ENCODE measurements at places on chromosomes 1 and 21. TPM values are rescaled to one million over a fixed set of nuclear protein-coding genes. Genes with fewer than 3 reads are reported as not detected.

PLEKHN1 gene
- 0.19 TPM for total RNA-seq

TLR5 gene
- 0.13 TPM for total RNA-seq

INAVA gene
- total RNA-seq = 1.5 TPM

PROK1 gene
- not detected for total RNA-seq

TSPAN1 gene
- total RNA-seq = 2.6 TPM

FMO5 gene
- total RNA-seq = 0.38 TPM

FMOD gene
- 3.0 TPM for total RNA-seq

RGS1 gene
- total RNA-seq = 0.11 TPM

ATP1A2 gene
- total RNA-seq = 1.4 TPM

KIF14 gene
- 29.7 TPM for total RNA-seq

MAEL gene
- not detected for total RNA-seq

OR2M4 gene
- total RNA-seq = not detected

GRCh38 chr1:155183775-155184221 is 10.1 kb downstream of the TRIM46 start:
- no peak for DNase-seq

- DNase-seq = no peak
Measured at GRCh38 chr1:29633771-29634170, 397.4 kb downstream of the PTPRU start.

GRCh38 chr21:39282911-39283310 is 30.5 kb downstream of the BRWD1 start:
- no peak for DNase-seq

DNA sequence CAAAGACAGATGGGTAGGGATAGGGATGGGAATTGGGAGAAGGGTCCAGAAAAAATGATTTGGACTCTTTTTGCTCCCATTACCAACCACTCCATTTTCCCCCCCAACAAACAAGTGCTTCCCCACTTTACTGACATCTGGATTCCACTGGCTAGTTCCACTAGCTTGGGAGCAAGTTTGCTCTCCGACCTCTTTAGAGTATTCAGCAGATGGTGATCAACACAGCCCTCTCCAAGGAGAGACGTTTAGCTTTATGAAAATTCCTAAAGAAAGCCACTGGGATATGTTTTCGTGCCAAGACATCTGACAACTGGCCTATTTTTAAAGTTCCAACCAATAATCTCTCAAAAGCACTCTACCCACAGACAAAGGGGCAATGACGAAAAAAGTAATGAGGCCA is 50.3 kb downstream of the ITPKB start:
- DNase-seq = no peak

- DNase-seq = no peak
Measured at GRCh38 chr1:157523774-157524493, 28.4 kb downstream of the FCRL5 start.

- no peak for DNase-seq
Measured at GRCh38 chr1:143665606-143666005, 306.2 kb downstream of the FAM72C start.

DNA sequence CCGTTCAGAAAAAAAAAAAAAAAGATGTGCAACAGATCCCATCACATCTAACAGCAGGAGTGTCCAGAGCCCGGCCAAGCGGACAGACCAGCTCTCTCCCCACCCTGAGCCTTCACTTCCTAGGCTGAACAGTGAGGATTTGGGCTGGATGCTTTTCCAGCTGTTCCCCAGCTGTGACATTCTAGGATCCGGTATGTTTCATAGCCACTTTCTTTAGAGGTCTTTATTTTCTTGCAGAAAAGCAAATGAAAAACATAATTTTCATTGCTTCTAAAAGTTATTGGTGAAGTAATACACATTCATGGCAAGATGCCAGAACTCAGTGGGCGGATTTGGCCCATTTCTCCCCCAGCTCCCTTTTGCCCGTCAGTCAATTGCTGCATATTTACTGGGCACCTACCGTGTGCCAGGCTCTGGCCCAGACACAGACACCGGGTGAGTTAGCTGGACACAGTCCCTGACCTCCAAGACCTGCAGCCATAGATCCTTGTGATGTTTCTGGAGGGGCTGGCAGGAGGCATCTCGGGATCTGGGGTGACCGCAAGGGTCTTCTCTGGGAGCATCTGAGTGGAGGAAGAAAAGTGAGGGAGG is 213.7 kb upstream of the VAMP3 start:
- peak; percentile 44 for DNase-seq

DNA sequence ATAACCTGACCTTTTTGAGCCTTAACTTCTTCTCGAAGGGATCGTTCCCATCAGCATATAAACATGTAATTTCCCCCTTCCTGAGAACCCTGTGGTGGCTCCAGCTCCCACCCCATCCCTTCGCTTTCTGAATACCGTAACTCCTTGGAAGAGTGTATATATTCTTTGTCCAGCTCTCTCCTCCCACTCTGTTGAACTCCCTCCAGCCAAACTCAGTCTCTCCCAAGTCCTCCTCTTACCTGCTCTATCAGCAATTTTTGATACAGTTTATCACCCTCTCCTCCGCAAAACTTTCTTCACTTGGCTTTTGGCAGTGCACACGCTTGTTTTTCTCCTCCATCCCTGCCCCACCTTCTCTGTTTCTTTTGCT is 109.9 kb upstream of the SLC25A33 start:
- no peak for DNase-seq

DNA sequence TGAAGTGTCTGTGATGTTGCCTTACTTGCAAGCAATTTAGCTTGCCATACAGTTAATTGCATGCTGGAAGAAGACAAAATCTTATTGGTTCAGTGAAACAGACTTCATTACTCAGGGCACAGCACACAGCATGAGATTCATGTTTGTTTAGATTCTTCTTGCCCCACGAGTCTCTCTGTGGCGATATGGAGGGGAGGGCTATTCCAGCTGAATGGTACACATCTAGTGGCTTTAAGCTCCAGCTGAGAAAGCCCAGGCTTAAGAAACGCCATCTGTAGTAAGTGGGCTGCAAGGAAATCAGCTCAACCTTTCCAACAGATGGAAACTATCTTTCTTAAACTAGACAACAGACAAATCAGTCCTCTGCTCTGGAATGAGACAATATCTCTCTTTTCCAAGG is 1022.0 kb downstream of the NCAM2 start:
- peak; percentile 16 for DNase-seq

DNA sequence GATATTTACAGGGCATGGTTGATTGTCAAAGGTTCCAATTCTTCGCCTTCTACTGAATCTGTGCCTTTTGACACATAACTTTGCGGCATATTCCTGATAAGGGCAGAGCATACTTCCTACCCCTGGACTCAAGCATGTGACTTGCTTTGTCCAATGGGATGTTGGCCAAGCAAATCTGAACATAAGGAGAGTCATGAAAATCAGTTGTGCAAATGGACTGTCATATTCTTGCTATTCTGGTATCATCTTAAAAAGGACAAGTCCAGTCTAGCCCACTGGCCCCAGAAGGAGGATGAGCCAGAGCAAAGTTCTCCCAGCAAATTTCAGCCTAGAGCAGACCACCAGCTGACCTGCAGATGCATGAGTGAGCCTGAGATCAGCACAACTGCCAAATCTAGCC is 41.0 kb upstream of the MUTYH start:
- peak; percentile 17 for DNase-seq

DNA sequence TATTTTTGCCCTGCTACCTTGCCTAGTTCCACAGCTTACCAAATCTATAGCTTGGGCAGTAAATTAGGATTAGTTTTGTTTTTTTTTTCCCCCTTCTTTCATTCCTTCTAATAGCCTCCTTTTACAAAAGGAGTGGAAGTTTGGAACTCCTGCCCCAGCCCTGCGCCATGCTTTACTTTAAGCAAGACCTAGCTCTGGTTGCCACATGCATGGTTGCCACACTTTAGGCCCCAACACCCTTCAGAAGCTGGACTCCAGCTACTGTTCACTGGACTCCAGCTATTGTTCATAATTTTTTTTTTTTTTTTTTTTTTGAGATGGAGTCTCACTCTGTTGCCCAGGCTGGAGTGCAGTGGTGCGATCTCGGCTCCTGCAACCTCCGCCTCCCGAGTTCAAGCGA is 115.8 kb downstream of the NR5A2 start:
- no peak for DNase-seq

DNA sequence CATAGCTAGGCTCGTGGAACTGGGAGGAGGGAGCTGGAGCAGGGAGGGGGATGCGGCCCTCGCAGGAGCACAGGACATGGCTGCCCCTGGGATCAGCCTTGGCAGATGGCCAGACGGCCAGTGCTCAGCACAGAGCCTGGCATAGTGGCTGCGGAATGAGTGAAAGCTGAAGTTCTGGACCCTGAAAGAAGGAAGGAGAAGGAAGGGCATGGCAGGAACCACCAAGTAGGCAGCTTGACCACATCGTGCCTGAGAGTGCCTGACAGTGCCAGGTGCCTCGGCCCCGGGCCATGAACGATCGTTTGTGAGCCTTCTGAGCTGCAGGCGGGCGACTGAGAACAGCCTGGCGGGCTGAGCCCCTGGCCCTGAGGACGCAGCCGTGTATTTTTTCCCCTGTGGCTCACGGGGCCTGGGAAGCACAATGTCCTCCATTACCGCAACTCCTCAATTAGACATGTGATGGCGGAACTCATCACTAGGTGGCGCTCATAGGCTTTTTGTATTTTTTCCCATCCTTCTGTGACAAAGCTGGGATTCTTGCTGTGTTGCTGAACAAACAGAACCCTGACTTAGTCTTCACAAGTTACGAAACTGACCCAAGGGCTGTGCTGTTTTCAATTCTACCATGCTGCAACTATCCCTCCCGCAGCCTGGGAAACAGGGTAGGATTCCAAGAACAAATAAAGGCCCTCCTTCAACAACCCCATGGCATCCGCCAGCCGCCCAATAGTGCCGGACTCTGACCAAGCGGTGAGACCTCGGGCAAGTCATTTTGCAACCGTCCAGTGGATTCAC is 29.9 kb upstream of the TMEM61 start:
- DNase-seq = peak; percentile 88

DNA sequence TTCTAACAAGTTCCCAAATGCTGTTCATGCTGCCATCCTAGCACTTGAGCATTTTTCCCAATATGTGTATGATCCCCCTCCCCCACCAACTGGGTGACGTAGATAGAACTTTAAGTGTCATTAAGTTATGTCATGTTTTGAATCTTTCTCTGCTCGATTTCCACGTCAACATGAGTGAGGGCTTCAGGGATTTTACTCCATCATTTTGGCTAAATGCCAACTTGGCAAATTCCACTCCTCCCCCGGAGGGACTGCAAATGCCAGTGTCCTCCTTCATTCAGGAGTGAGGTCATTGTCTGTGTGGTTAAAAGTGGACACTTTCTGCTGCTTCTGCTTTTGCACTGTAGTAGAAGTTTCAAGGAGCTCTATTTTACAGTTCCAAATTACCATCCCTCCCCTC is 201.7 kb downstream of the FGGY start:
- peak; percentile 82 for DNase-seq

GRCh38 chr21:43370888-43371570 is 55.9 kb downstream of the SIK1 start:
- DNase-seq = no peak

GRCh38 chr1:203124546-203125317 is 2.8 kb upstream of the ADORA1 start:
- DNase-seq = peak; percentile 58

DNA sequence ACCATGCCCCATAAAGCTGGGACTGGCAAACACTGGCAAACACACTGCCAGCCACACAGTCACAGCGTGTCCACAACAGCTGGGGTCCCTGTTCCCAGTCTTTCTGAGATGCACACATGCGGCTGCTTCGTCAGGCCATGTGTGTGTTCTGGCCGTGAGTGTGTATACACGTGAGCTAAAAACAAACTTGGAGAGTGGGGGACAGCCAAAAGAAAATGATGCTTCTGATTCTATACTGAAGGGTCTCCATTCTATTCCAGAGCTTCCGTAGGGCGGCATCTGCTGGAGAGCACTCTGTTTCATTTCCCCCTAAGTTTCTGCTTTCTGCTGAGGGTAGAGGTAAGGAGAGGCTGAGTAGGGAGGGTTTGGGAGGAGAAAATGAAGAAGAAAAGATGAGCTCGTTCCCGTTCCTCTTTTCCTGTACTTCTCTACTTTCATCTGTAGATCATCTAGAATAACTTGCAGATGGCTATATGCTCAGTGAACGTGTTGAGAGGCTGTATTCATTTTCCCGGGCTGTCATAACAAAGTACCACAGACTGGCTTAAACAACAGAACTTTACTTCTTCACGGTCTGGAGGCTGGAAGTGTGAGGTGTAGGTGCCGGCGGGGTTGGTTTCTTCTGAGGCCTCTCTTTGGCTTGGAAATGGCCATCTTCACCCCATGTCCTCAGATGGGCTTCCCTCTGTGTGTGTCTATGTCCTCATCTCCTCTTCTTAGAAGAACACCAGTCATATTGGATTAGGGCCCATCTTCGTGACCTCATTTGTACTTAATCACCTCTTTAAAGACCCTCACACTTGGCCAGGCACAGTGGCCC is 151.6 kb downstream of the TOMM20 start:
- DNase-seq = no peak

DNA sequence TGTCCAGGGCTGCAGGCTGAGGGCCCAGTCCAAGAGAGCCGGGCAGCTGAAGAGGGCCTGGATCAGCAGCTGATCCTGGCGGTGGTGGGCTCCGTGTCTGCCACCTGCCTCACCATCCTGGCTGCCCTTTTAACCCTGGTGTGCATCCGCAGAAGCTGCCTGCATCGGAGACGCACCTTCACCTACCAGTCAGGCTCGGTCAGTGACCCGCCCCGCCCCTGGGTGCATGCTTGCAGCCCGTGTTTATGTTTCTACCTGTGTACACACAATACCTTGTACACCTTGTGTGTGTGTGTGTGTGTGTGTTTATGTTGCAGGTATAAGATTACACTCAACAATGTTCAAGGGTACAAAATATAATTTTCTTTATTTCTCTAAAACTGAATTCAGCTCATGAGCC is 13.0 kb downstream of the TIE1 start:
- DNase-seq = no peak

GRCh38 chr1:13764588-13765332 is 64.8 kb downstream of the PRDM2 start:
- peak; percentile 36 for DNase-seq

- DNase-seq = no peak
Measured at GRCh38 chr1:157113631-157114030, 14.0 kb upstream of the ETV3L start.

DNA sequence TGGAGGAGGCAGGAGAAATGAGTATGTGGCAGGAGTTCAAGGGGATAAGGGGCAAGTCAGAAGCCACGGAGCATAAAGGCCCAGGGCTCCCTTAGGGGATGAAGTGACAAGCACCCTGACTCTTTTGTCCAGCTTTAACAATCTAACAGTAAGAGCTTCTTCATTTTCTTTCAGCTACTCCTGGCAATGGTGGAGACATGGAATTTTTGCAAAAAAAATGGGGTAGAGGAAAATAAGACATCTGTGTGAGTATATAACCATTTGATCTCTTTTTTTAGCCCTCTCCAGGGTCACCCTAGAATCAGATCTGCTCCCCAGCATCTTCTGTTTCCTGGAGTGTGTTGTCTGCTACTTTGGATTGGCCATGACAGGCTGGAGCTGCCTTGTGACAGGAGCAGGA is 47.1 kb downstream of the ZNF697 start:
- no peak for DNase-seq

- DNase-seq = peak; percentile 58
Measured at GRCh38 chr1:6727535-6727934, 25.9 kb upstream of the DNAJC11 start.
